ENCODE measurements at places on chromosomes 3 and 15. TPM values are rescaled to one million over a fixed set of nuclear protein-coding genes. Genes with fewer than 3 reads are reported as not detected.

DNA sequence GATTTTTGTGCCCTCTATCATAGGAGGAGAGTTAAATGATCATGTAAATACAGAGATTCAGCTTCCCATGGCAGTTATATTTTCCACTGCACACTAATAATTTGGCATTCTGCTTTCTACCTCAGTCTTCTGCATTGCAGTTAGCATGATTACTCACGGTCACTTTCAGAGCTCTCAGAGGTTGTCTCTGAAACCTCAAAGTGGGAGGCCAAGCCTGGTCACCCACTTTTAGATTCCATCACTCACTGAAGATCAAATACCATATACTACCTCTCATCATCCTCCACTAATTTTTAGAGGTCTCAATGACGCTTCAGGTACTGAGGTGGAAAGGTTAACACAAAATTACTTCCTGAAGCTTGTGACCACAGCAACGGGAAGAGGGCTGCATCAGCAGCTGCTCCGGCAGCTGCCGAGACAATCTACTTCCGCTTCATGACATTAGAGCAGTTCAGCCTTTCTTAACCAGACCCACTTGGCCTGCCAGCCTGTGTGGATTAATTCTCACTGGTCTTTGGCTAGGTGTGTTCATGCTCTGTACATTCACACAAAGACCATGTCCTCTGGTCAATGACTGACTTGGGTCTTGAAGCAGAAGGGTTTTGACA is 416.4 kb upstream of the PDZRN3 start:
- no peak for DNase-seq

DNA sequence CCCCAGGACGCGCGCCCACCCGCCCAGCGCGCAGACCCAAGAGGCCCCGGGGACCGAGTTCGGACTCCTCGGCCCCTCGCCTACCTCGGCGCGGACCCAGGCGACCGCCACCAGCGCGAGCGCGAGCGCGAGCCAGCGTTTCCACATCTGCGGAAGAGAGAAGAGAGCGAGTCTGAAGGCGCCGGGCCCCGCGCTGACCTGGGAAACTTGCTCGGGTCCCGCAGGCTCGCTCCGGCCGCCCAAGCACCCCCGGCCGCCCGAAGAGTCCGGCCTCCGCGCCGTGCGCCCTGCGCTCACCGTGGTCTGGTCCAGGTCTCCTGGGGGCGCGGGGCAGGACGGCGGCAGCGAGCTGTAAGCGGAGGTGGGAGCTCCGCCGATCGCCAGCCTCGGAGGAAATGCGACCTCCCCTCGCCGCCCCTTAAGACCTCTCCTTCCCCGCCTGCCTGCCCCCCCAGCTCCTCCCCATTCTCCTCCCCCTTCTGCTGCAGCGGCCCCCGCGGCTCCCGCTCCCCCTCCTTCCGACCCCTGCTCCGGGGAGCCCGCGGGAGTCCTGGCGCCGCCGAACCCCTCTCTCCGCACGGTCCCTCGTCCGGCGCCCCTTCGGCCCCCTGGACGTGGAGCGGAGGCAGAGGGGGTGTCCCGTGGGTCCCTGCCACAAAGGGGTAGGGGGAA is at the start of gene FSTL1:
Gene FSTL1 (minus strand): TSS at position 393 of the 672 bp plus-strand sequence. CDS start 246 bp downstream, at position 147.
- peak; percentile 82 for DNase-seq

- no peak for DNase-seq
Measured at GRCh38 chr3:72079369-72079872, 294.5 kb upstream of the PROK2 start.

DNA sequence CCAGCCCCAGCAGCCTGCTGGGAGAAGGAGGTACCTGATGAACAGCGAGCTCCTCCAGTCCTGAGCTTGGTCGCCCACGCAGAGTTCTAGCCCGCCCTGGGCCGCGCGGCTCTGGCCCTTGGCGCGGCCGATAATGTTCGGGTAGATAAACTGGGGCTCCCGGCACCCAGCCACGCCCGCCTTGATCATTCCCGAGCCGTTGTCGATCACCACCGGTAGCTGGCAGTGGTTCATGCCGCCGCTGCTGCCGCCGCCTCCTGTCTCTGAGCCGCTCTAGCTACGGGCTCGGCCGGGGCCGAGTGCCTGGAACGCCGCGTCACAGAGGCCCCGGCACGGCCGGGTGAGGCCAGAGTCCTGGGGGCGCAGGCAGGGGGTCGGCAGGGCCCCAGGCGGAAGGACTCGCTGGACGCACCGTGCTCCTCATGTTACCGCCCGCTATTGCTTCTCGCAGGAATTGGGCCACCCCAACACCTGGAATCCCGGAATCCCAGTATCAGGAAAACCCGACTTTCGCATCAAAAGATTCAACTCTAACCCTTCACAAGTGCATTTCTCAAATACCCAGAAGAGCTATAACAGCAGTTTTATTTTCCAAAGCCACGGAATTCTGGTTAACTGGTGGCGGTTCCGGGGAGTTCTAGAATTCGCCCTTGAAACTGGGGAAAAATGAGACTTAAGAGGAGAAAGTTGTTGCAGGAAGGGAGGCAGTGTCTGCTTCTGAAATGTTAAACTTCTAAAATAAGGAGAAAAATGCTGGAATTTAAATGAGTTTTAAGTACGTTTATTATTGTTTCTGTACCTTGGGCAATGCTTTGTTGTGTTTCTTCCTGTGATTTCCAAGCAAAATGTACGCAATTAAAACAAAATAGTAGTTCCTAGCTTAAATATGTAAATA is at the start of gene ACTRT3:
Gene ACTRT3 (minus strand): TSS at position 275 of the 895 bp plus-strand sequence. CDS start 41 bp downstream, at position 234.
- DNase-seq, result peak; percentile 65

GRCh38 chr3:60011218-60011617 is 961.4 kb upstream of the CFAP20DC start:
- no peak for DNase-seq

SERINC4 gene
- total RNA-seq, result 0.09 TPM

DNA sequence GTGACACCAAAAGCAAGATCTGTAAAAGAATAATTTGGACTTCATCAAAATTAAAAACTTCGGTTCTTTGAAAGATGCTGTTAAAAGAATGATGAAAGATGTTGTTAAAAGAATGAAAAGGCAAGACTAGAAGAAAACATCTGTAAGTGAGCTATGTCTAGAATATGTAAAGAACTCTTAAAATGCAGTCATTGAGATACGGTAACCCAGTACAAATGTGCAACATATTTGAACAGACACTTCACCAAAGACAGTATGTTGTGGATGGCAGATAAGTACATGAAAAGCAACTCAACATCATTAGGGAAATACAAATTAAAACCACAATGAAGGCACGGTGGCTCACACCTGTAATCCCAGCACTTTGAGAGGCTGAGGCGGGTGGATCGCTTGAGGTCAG is 139.5 kb downstream of the LRIG1 start:
- DNase-seq, result no peak

BBX gene
- 90.3 TPM for total RNA-seq

KLHL40 gene
- not detected for total RNA-seq

- DNase-seq, result no peak
Measured at GRCh38 chr15:66021496-66022162, 152.3 kb downstream of the RAB11A start.

- no peak for DNase-seq
Measured at GRCh38 chr3:185276415-185276814, 22.6 kb upstream of the EHHADH start.

DNA sequence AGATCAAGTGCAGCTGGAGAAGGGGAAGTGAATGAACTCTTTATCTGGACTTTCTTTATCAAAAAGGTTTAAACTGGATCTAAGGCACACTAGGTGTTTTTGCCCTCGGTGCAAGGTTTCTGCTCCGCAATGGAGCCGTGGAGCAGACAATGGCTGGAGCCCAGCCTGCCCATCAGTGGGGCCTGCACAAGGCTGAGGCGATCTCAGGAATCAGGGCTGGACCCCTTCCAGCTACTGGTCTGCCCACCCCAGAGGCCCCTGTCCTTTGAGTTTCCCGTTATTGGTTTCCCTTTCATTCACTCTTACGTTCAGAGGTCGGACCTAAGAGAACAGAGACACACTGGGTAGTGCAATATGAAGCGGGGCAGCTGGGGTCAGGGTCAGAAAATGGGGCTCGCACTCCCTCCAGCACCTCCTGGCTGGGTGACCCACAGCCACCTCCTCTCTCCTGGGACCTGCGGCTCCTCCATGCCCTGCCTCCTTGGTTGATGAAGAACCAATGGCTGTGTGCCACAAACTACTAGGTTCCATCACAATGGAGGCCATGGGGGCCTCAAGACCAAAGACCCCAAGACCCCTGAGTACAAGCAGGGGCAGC is 164.6 kb downstream of the CHSY1 start:
- no peak for DNase-seq

GLDN gene
- 0.49 TPM for total RNA-seq

TYRO3 gene
- 104 TPM for total RNA-seq

- no peak for DNase-seq
Measured at GRCh38 chr15:87816811-87817210, 439.7 kb downstream of the NTRK3 start.

DNA sequence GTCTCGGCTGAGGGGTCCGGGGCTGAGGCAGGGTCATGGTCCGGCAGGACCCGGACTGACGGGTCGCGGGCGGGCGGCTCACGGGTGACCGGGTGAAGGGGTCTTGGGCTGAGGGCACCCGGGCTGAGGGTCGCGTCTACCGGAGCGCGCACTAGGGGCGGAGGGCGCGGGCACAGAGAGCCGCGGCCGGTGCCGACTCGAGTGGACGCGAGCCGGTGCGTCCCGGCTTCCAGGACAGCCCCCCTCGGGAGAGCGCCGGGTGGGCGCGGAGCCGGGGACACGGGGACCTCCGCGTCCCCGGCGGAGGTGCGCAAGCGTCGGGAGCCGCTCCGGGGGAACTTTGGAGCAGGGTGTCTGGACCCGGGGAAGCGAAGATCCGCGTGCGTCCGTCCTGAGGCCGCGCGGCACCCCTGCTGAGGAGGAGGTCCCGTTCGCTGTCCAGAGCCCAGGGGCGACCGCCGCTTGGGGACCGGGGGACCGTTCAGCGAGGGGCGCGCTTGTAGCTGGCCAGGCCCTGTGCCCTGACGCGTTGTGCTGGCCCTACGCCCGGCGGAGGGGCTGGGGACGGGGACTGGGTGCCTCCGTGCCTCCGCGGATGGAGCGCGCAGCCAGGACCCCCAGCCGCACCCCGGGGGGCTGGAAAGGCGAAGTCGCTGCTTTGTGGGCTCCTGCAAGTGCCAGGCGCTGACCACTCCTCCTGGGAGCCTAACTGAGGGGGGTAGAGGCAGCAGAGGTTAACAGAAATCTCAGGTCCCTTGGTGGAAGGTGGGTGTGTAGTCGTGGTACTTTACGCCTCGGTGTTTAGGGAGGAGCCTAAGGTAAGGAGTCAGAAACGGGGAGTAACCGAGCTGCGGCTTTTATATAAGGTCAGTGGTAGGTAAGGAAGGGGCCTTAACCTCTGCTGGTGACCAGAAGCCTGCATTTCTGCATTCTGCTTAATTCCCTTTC is at the start of gene PPARG:
Gene PPARG (plus strand): TSS at position 889 of the 948 bp plus-strand sequence. CDS start 90,642 bp downstream, outside the sequence.
- peak; percentile 68 for DNase-seq

GRCh38 chr3:12509466-12509865 is 25.2 kb downstream of the TSEN2 start:
- no peak for DNase-seq

DNA sequence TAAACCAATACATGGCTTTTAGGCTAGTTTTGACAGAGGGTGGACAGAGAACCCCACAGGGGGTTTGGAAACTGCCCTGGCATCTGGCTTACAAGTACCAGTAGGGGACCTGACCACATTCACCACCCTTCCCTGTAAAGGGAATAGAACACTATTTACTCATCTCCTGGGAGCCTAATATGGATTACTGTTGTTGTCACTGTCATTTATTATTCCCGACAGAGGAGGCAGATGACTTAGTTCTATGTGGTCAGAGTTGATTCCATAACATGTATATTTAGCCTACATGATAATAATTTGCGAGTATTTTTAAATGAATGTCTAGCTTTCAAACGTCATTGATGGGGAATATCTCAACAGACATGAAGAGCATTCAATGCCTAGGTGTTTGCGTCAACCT is 15.9 kb downstream of the ZBTB38 start:
- no peak for DNase-seq

DNA sequence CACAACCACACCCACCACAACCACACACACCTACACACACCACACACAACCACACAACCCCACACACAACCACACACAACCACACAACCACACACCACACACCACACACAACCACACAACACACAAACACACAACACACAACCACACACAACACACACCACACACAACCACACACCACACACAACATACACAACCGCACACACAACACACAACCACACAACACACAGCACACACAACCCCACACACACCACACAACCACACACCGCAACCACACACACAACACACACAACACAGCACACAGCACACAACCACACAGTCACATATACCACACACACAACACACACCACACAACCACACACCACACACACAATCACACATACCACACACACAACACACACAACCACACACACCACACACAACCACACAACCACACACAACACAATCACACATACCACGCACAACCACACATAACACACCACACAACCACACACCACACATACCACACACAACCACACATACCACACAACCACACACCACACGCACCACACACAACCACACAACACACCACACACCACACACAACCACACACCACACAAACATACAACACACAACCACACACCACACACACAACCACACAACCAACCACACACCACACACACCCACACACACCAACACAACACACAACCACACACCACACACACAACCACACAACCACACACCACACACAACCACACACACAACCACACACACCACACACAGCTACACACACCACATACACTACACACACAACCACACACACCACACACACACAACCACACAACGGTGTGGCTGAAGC is 23.7 kb downstream of the CPN2 start:
- no peak for DNase-seq

DNA sequence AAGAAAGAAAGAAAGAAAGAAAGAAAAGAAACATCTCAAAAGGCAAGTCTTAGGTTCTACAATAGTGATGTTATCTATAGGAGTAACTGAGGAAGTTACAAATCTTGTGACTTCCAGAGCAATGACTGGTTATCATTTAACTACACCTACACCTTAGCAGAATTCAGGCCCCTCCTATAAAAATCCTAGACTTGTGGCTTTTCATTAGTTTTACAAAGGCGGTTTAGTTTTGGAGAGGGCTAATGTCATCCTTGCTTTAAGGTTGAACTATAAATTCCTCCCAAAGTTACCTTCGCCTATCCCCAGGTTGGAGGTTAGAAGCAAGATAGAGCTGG is 4.1 kb upstream of the SCAP start:
- no peak for DNase-seq

GRCh38 chr3:8524656-8525399 is 23.2 kb downstream of the LMCD1 start:
- no peak for DNase-seq

DNA sequence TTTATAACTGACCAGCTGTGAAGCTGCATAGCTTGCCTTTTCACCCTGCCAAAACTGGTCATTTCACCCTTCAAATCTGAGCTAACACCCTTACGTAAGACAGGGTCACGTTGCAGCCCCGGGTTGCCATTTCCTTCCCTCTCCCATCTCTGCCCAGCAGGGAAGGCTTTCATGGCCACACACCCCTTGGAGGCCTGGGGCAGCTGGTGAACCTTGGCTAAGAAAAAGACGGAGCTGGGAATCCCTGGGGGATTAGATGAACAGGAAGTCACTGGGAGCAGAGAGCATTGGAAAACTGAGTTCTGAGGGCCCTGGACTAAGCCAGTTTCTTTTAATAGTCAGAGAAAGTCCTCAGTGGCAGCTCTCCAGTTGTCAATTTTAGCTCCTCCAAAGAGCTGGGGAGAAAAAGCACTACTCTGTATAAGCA is 67.8 kb downstream of the TTC23 start:
- no peak for DNase-seq

GRCh38 chr3:39460677-39461076 is 6.8 kb upstream of the MOBP start:
- no peak for DNase-seq

- no peak for DNase-seq
Measured at GRCh38 chr15:31399544-31400171, 73.0 kb downstream of the KLF13 start.

COL6A5 gene
- total RNA-seq, result 0.04 TPM
